ENCODE measurements at places on chromosomes 7 and 10.

DNA sequence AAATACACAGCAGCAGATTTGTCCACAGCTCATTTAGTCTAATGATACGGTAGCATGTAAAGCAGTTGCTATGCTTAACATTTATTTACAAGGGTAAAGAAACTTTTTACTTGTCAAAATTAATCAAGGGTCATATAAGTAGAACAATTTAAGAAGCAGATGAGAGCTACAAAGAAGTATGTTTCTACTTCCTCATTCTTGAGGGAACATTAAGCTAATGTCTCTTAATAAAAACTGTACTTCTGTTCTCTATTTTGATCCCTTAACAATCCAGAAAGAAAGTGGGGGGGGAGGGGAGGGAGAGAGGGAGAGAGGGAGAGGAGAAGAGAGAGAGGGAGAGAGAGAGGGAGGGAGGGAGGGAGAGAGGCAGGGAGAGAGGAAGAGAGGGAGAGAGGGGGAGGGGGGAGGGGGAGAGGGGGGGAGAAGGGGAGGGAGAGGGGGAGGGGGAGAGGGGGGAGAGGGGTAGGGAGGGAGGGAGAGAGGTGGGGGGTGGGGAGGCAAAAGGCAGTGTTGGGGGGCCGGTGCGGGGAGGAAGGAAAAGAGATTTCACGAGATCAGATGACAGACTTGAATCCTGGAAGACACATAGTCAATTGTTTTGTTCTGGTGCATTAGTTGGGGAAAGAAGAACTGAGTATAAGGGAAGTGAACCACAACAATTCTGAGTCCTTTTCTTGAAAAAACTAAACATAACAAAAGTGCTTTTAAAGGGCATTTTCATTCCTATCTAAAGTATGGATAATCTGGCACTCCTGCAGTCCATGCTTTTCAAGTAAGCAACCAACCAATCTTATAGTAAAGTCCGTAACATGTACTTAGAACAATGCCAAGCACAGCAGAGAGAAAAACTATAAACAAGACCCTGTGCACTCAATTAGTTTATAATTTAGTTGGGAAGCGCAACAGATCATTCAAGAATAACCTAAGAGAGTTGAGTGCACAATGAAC, 128.0 kb downstream of the USP6NL start:
- DNase-seq: no peak

GRCh38 chr7:151687523-151688235, 168.0 kb upstream of the RHEB start:
- DNase-seq: peak; percentile 89

DNA sequence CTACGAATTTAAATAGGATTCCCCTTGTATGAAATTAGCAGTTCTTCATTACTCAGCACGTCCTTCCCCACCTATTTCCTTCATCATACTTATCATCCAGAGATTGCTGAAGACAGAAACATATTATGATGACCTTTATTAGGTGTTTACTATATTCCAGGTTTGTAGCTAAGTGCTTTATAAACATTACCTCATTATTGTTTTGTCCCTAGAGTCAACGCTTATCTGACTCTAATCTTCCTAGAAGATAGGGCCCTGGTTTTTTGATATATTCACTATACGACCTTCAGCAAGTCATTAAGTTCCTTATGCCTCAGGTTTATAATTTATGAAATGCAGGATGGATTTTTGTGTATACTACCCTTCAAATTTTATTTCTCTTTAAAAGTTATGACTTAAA, 36.8 kb upstream of the NRP1 start:
- DNase-seq: no peak

DNA sequence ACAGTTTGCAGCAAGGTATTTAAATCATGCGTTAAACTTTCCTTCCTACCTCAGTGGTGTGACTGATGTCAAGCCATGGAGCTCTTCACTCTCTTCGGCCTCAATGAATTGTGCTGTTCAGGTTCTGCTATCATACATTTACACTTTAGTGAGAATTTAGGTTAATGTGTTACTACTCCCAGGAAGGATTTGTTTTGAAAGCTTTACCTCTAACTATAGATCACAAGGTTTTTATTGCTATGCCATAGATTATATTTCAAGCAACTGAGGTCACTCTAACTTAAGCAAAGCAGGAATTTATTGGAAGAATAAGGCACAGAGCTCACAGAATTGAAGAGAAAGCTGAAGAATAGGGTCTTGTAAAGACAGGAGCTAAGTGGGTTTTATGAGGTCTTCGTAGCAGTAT, 11.0 kb upstream of the ADD3 start:
- DNase-seq: no peak

- no peak for DNase-seq
Observed at GRCh38 chr10:24519950-24520349, 203.7 kb downstream of the ARHGAP21 start.
